ENCODE measurements at places on chromosomes 7 and 10. TPM values are rescaled to one million over a fixed set of nuclear protein-coding genes. Genes with fewer than 3 reads are reported as not detected.

DNA sequence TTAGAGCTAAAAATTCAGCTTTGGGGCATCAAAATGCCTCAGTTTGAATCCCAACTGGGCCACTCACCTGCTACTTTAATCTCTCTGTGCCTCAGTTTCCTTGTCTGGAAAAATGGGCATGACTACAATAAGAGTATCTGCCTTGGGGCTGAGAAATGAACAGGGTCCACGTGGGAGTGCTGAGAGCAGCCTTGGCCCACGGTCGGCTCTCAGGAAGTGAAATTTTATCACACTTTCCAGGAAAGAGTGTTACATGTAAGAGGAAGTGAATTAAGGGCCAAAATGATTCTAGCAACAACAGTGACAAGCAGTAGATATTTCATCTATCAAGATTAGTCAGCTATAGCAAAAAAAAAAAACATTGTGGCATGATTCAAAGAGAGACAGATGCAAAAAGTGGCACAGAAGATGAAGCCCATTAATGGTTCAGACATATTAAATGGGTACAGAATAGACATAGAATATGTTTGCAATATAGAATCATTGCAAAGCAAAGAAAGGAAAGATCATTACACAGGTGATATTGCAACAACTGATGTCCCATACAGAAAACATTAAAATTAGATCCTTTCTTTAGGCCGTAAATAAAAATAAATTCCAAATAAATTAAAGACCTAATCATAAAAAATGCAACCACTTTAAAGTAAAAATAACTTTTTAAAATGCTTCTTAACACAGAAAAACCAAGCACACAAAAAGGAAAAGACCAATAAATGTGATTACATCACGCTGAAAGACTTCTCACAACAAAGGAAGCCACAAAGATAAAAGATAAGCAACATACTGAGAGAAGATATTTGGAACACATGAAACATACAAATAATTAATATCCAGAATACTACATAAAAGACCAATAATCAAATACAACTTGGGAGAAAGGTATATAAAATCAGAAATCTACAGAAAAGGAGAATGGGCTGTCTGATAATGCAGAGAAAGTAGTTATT is 4.3 kb downstream of the TMEM273 start:
- DNase-seq: no peak

GRCh38 chr10:76432016-76433012 is 1000.9 kb downstream of the LRMDA start:
- no peak for DNase-seq

Gene ARF5
- total RNA-seq: 259 TPM

Gene RELN
- total RNA-seq: 8.1 TPM

Gene CCDC172
- total RNA-seq: not detected

- DNase-seq: no peak
Measured at GRCh38 chr10:116272440-116273283, at the start of gene GFRA1. TSS of gene GFRA1 (minus strand) at chr10:116273206. CDS start at chr10:116272029, 1,177 bp downstream.

GRCh38 chr7:3866277-3866676 is 565.2 kb downstream of the SDK1 start:
- DNase-seq: no peak

Gene PLAU
- total RNA-seq: 137 TPM

Gene CPED1
- 2.3 TPM for total RNA-seq

Gene TET1
- 2.4 TPM for total RNA-seq

GRCh38 chr10:28880683-28880950 is 203.3 kb downstream of the BAMBI start:
- DNase-seq: no peak

DNA sequence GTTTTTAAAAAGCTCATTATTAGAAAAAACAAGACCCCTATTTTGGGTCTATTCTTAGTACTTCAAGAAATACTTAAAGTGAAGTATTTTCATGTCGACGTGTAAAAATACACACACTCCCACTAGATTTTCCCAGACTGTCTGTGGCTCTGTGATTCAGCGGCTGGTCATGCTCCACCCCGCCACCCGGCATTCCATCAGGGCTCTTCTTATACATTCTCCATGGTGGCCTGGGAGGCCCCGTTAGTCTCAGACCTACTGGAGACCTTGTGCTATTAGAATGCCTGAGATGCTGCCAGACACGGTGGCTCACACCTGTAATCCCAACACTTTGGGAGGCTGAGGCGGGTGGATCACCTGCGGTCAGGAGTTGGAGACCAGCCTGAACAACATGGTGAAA is 13.1 kb downstream of the TECPR1 start:
- DNase-seq: no peak

DNA sequence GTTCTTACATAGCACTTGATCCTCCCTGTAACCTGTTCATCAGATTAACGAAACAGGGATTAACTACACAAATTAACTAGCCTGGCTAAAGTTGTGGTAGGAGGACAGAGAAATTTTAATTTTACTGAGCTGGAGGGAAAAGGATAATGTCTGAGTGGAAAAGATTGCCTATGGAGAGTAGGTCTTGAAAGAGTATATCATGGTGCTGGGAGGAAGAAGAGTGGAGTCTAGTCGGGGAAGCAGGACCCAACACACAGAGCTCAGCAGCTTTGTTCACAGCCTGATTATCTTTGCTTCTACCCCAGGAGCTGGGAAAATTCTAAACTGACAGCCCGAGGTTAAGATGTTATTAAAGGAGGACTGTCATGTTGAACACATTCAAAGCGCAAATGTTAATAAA is 6.1 kb upstream of the KDM7A start:
- no peak for DNase-seq

DNA sequence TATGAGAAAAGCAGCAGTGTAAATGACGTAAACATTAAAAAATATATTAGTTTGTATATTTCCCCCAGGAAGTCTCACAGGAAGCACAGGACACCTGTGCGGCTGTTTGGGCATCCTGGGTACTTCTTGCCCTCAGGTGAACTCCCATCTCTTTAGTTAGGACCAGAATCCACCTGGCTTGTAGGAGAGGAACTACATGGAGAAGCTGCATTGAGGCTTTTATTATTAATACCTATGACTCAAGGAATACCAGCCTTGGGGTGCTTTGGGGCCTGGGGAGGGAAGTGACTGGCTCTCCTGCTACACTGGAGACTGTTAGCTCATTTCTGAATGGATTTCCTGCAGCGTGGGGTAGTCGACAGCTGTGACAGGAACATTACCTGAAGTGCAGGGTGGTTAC is 40.0 kb upstream of the GSDME start:
- DNase-seq: no peak

Gene GRM3
- total RNA-seq: not detected
